ENCODE measurements at places on chromosomes 7 and 10.

DNA sequence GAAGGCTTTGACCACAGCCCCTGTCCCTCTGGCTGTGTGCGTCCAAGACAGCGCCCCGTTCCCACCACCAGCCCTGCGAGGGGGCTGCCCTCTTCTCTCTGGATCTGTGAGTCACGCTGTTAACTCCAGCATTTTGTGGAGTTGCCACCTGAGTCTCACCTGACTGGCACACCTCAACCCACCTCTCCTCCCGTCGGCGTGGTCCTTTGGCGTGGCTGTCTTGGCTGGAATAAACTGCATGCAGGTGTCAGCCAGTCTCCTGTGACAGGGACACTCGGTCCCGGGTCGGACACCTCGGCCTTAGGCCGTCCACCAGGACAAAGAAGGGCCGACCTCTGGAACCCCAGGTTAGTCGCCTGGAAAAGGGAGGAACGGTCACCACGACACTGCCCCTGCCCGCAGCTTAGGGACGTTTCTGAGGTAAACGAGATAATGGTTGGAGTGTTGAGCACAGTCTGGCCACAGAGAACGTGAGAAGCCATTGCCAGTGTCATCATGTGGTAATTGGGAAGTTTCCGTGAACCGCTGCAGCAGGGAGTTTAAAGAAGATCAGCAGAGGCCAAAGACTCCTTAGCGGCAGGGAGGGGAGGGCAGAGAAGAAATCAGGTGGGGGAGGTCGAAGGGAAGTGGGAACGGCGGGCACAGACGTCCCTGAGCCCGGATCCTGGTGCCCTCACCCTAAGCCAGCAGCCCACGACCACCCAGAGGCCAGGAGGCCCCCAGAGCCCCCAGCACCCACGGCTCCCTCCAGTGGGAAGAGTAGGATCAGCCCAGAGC, 73.6 kb upstream of the FAM20C start:
- no peak for DNase-seq

DNA sequence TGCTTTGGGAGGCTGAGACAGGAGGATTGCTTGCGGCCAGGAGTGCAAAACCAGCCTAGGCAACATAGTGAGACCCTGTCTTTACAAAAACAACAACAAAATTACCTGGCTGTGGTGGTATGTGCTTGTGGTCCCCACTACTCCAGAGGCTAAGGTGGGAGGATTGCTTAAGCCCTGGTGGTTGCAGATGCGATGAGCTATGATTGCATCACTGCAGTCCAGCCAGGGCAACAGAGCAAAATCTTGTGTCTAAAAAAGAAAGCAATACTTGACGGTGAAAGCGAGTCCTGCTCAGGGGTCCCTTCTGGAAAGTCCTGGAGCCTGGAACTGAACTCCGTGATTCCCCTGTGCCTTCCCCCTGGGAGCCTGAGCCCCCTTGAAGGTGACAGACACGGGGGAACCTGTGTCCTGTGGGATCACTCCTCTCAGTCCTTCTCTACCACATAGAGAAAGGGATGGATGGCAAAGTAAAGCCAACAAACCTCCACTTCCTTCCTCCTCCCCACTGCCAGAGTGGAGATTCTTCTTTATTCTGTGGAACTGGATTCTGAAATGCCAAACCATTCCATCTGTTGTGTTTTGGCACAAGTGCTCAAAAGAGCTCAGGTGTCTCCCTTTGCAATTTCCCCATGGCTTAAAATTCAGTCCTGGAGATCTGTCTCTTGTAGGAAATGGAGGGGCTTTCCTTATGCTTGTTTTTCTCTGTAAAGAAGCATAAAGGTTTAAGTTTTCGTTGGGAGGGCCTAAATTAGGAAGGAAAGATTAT, 50.6 kb downstream of the KIAA1217 start:
- no peak for DNase-seq

GRCh38 chr7:129443612-129444011, 9.4 kb downstream of the STRIP2 start:
- DNase-seq: no peak

DNA sequence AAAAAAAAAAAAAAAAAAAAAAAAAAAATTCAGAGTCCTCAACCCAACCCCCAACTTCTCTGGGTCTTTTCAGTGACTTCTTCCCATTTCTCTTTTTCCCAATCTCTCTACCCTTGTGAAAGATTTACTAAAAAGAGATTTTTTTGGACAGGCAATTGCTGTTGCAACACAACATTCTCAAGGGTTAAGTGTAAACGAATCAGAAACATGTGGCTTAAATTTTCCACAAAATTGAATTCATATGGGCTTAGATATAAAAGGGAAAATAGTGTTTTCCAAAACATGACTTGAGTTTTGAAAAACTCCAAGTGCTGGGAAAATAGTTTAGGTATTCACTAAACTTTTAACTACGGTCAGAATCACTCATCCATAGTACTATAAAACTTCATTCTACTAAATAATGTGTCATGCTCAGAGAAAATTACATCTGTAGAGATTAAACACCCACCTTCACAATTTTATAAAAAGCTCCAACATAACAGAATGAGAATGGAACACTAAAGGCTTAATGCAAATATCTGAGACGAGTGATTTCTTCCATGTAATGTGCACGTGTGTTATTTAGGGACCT, 643.1 kb downstream of the PARD3 start:
- DNase-seq: no peak

DNA sequence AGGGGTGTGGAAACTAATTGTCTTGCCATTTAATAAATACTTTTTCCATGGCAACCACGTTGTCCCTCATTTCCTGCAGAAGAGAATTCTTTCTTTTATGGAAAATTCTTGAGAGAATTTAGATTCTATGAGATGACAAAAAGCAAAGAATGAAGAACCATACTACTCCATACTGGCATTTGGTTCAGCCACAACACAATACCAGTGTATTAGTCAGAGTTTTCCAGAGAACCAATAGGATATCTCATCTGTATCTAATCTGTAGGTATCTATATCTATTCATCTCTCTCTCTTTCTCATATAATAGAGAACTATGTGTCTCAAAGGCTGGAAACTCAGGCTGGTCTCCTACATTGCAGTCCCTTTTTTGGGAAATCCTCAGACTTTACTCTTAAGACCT, 44.6 kb upstream of the NAMPT start:
- no peak for DNase-seq

DNA sequence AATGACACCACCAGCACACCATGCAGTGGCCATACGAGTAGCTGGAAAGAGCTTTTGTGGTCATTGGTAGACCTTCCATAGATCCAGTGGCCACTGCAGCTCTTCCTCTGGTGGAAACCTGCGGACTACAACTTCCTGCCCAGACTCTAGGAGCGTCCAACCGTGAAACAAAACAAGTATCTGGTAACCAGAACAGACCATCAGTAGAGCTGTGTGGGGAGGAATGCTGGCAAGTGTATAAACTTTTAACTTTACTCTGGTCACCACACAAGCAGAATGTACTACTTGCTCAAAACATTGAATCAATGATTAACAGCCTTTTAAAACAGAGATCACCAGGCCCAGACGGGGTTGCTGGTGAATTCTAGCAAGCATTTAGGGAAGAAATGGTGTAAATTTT, 154.7 kb upstream of the DGKB start:
- peak; percentile 46 for DNase-seq

GRCh38 chr10:120825878-120826769, 25.0 kb upstream of the WDR11 start:
- DNase-seq: no peak

GRCh38 chr10:31321396-31321941, 2.5 kb downstream of the ZEB1 start:
- no peak for DNase-seq

DNA sequence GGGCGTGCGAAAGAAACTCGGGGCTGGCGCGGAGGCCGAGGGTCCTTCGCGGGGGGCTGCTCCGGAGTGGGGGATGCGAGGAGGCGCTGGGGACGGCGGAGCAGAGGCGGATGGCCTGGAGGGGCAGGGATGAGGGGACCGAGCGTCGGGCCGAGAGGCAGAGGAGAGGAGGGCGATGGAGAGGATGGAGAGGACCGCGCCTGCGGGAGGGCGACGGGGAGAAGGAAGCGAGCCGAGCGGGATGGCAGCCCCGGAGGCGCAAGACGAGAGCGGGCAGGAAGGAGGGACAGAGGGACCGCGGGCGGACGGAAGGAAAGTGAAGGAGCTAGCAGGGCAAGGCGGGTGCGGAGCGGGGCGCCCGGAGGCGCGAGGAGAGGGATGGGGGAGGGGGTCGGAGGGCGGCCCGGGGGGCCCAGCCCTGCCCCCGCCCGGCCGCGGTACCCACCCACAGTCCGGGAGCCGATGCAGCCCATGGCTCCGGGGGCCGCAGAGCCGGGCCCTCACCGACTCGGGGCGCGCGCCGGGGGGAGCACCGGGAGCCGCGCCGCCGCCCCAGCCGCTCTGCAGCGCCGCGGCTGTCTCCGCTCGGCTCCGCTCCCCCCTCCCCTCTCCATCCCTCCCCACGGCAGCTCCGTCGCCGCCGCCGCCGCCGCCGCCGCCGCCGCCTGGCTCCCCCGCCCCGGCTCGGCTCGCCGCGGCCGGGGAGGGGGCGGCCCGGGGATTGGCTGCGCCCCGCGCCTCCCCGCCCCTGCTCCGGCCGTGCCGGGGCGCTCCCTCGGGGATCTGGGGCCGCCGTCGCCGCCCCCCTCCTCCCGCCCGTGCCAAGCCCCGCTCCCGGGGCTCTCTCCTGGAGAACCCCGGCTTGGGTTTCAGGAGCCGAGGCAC, at the start of gene FAM131B:
FAM131B (minus strand) TSS at position 583 of the 885 bp plus-strand sequence; CDS start at position 473, 110 bp downstream.
- no peak for DNase-seq

GRCh38 chr10:110915035-110915434, 3.9 kb downstream of the BBIP1 start:
- DNase-seq: no peak

DNA sequence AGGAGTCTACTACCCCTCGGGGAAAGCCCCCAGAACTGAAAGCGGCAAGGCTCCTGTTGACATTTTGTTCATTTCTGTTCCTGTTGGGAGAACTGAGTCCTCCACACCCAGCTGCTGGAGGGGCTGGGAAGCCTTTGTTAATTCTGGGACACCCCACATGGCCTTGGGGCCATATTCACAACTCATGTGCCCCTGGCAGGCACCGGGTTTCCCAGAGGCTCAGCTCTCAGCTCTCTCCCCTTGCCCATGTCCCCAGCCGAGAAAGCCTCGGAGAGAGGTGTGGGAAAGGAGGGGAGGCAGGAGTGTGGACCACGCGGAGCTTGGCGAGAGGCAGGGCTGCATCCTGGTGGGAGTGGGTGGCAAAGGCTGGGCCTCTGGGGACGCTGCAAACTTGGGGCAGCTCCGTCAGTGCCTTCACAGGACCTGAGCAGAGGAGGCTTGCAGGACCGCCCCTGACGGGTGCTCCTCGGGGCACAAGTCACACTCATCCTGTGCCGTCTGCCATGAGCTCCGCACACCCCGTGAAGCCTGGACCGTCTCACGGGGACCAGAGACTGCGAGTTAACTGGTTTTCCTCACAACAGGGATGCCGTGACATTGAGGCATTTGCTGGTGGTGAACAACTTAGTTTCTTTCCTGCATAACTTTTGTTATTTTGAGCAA, 140.9 kb downstream of the DNAJB6 start:
- no peak for DNase-seq

- no peak for DNase-seq
These were observed 77.5 kb upstream of the GDF10 start for GRCh38 chr10:47222461-47222860.

GRCh38 chr10:73937333-73938043, 26.6 kb downstream of the PLAU start:
- DNase-seq: no peak

GRCh38 chr10:67788028-67788886, 49.7 kb downstream of the DNAJC12 start:
- peak; percentile 25 for DNase-seq

GRCh38 chr7:99325001-99325493, 651 bp upstream of the ARPC1A start:
- DNase-seq: no peak

- no peak for DNase-seq
These were observed 204.9 kb upstream of the SP8 start for GRCh38 chr7:20991544-20991943.

DNA sequence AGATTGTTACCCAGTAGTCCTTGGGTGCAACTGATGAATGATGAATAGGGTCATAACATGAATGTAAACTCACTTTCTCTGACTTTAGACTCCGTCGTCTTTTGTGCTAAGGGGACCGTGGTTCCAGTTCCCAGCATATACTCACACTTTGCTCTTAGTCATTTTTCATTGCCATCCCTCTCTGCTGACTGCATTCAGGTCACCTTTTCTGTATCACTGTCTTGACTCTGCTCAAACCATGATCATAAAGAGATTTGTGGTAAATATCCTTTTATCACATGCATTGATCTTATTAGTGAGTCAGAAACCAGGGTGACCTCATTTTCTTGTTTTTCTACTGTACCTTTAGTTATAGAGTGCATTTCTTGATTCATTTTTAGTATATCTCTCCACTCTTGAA, 141.1 kb upstream of the AGR3 start:
- no peak for DNase-seq

DNA sequence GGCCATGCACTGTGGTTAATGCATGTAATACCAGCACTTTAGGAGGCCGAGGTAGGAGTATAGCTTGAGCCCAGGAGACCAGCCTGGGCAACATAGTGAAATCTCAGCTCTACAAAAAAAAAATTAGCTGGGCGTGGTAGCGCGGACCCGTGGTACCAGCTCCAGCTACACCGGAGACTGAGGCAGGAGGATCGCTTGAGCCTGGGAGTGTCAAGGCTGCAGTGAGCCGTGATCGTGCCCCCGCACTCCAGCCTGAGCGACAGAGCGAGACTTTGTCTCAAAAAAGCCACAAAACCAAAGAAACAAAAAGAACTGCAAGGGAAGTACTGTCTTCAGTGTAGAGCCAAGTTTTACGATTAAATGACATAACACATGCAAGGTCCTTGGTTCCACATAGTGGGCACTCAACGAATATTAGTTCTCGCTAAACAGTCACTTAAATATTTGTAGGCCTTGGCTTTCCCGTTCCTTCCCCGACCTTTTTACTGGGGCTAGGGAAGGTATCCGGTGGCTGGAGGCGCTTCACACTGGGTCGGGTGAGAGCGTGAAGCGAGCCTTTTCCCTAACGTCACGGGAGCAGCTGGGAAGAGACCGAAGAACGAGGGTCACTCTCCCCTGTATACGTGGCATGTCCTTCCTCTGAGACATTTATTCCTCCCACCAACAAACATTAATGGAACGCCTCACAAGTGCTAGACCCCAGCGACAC, 993 bp upstream of the SND1 start:
- no peak for DNase-seq

Measured in CMK (cell line).